Left ventricle myocardium superior (tissue), 1 donor: ENCODE measurements at places on chromosomes 13 and 19. TPM values are rescaled to one million over a fixed set of nuclear protein-coding genes. Genes with fewer than 3 reads are reported as not detected.

Gene ZNF565
- total RNA-seq: 4.6 TPM

GRCh38 chr19:1549332-1549945 lies 18.7 kb downstream of the MEX3D start:
- no peak for DNase-seq

DNA sequence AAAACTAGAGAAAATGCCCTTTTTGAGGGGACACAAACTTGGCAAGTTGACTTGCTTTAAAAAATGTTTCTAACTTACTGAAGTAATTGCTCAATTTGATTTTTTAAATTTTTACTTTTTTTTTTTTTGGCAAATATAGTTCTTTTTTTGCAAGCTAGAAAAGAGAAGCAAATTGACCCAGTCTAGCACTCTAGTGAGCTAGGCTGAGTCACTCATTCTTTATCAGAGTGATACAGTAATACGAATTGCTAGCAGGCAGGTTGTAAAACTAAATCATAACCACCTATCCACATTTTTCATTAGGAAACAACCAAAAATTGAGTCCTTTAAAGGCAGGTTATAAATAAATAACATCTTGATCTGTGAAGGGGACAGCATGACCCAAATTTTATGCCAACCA lies 51.9 kb upstream of the C1QTNF9 start:
- DNase-seq: no peak

Gene SPIB
- total RNA-seq: not detected

- no peak for DNase-seq
These were observed 111.6 kb downstream of the RGCC start for GRCh38 chr13:41568972-41569351.

DNA sequence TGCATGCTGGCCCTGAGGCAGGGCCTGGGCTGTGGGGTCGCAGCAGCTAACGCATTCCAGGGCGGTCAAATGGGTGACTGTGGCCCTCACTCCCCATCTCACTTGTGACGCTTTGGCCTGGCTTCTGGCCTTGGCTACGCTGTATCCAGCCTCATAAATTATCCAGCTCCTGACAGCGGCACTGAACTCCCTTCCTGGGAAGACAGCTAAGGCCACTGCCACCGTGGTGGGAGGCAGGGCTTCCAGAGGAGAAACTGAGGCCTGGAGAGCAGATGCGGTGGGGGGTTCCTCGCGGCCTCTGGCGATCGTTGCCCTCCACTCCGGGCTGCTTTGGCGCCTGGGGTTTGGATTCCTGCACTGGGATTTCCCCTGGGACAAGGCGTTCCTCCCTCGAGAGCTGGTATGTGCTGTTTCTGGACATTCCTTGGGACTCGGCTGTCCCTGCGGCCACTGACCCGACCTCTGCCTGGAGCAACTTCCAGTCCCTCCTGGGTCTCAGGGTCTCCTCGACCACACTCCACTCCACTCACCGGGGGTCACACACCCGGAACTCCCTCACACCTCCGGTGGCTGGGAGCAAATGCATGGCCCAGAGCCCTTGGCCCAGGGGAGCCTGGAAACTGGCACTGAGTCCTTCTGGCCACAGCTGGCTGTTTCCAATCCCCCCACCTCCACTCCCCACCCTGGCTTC lies 3.4 kb downstream of the TBXA2R start:
- no peak for DNase-seq

Gene GZMM
- 0.37 TPM for total RNA-seq

DNA sequence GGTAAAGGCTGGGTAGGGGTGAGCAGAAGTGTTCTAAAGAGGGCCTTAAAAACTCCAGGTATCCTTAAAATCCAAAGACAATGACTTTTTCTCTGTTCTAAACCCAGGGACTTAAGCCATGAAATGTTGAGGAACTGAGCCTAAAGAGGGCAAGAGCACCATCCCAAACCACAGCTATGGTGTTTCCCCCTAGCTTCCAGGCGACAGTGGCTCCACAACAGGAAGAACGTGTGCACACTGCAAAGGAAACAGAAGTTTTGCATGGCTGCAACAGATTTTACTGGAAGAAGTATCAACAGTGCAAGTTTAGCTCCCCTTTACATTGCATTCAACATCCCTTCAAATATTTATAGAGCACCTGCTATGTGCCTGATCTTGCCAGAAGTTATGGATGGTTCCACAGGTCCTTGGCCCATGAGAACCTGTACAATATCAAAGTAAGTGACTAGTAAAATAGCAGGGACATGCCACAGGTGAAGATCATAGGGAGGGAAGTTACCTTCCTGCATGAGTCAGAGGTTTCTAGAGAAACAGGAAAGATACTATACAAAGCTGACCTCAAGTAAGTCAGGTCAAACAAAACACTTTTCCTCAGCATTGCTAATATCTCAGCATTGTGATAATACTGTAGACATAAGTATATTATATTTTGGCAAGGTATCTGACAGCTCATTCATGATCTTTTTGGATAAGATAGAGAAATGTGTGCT lies 8.4 kb upstream of the KCTD12 start:
- DNase-seq: no peak

- no peak for DNase-seq
These were observed 18.6 kb downstream of the ZNF507 start for GRCh38 chr19:32364040-32364439.

- DNase-seq: no peak
These were observed 521.5 kb upstream of the SPRY2 start for GRCh38 chr13:80862456-80862855.

DNA sequence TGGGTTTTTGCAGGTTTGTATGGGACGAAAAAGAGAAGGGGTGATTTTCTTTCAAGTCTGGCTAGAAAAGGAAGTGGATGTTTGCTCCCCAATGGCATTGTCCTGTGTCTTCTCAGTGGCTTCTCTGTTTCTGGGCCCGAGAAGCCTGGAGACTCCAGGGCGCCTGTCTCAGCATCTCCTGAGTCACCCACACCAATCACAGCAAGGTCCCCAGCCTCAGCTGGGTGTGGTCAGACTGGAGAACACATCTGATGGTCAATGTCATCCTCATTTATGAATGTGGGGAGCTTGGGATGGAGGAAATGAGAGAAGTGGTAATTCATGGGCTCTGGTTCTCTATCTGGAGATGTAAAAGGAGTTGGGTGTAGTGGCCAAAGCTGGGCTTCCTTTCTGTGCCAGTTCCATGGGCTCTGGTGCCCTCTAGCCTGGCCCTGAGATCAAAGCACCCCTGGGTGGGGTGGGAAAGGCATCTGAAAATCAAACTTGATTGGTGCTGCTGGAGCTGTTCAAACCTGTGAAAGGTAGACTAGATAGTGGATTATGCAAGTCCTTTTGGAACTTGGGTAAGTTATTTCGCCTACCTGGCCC lies 13.4 kb downstream of the RASL11A start:
- no peak for DNase-seq

Gene KPNA3
- total RNA-seq: 61.8 TPM

Gene OR7A5
- total RNA-seq: not detected

- DNase-seq: no peak
These were observed 56.3 kb downstream of the PSG3 start for GRCh38 chr19:42683917-42684513.

DNA sequence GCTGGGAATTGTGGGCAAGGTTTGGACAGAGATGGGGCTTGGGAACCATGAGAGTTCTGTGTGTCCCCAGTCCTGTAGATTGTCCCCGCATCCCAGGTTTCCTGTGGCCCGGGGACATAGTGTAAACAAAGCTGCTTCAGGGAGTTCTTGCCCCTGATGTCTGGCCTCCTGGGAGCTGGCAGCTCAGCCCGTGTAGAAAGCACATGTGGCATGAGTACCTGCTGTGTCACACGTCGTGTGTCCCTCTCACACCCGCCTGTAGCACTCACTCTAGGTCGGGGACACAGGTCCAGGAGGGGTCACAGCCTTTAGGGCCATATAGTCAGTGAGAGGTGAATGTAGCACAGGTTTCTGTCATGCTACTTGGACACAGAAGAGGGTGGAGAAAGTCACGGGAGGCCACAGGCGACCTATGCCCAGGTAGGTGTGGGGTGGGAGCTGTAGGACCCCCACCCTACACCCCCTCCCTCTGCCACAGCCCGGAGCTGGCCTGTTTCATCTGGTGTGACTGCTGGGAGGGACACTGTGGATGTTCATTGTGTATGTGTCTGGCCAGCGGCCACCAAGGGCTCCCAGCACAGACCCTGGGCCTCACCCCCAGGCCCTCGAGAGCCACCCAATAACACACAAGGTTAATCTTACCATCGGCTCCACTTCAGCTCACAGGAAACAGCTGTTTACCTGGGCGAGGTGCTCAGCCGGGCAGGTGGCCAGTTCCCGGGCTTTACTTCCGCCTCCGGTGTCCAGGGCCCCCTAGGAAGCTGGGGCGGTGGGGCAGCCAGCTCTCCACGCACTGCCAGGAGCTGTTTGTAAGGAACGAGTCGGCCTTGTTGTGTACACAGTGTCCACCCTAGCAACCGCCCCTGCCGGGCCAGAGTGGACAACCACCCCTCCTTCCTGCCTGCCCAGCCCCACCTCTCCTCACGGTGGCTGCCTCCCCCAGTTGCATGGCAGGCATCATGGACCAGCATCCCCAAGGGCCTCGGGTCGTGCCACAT lies 49.7 kb downstream of the COMP start:
- DNase-seq: no peak

Gene PNMA8C
- 0.07 TPM for total RNA-seq
